ENCODE measurements at places on chromosomes 4 and X.

DNA sequence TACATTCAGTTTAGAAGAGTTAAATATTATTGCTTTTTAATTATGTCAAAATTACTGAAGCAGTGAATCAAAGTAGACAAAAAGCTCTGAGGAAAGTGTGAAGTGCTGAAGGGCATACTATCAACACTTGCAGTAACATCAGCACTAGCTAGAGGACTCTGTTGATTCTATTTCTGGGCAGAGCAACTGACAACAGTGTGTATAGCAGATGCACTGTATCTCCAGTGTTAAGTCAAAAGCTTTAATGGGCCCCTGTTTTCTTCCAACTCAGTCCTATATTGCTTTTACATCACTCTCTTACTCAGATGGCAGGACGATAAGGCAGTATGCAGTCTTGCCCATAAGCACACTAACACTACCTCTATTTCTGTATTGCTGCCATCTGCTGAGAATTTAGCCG is 435.2 kb upstream of the AMOT start:
- no peak for DNase-seq

- no peak for DNase-seq
Observed at GRCh38 chr4:139922406-139923024, 231.5 kb downstream of the MAML3 start.

DNA sequence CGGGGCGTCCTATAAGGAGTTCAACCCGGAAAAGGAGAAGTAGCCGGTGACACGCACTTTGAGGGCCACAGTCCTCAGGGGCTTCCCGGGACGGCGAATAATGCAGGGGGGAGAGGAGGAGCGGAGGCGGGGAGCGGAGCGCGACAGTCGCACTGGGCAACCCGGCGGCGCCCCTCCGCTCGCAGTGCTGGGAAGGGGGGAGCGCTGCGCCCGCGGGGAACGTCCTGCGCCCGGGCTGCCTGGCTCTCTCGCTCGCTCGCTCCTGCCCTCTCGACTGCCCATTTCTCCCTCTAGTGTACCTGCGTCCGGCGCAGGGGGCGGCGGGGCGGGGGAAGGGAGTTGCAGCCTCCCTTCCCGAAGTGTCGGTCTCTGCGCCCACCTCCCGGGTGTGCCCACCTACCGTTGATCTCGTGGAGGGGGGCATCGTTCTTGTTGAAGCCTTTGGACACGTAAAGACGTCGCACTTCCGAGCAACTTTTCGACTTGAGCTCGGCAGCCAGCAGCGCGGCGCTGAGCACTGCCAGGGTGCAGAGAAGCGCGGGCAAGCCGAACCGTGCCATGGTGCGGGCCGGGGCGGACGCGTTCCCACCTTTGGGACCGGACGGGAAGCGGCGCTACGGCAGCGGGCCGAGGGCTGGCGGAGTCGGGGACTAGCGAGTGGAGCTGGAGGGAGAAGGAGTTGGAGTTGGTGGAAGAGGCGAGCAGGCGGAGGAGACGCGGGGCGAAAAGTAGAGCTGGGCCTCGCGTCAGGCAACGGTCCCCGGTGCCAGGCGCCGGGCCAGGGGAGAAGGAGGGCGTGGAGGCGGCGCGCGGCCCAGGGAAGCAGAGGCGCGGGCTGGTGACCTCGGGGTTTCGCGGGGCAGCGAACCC is 648 bp downstream of the GPC4 start:
- peak; percentile 9 for DNase-seq

DNA sequence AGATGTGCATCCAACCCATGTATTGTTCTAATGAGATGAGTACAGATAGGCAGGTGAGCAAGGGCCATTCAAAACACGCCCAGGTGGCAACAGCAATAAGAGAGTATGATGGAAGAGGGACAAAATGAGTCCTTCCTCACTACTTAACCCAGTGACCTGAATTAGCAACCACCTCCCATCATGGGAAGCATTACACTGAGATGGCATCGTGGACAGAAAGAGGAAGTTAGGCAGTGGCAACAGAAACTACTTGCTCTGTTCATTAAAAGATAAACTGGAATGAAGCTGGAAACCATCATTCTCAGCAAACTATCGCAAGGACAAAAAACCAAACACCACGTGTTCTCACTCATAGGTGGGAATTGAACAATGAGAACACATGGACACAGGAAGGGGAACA is 17.2 kb downstream of the RXFP1 start:
- no peak for DNase-seq

DNA sequence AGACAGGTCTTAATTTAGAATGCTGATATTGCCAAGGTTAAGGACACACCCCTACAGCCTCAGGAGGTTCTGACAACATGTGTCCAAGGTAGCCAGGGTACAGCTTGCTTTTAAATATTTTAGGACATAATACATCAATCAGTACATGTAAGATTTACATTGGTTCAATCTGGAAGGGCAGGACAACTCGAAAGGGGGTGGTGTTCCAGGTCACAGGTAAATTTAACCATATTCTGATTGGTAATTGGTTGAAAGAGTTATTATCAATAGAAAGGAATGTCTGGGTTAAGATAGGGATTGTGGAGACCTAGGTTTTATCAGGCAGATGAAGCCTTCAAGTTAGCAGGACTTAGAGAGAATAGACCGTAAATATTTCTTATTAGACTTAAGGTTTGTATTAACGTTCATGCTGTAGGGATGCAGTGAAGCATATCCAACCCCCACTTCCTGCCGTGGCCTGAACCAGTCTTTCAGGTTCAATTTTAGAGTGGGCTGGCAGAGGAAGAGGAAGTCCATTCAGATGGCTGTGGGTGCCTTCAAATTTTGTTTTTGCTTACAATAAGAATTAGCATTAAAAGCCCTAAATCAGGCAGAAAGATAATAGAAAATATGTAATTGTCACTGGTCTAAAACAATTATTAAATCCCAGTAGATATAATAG is 136.5 kb upstream of the GALNTL6 start:
- no peak for DNase-seq

DNA sequence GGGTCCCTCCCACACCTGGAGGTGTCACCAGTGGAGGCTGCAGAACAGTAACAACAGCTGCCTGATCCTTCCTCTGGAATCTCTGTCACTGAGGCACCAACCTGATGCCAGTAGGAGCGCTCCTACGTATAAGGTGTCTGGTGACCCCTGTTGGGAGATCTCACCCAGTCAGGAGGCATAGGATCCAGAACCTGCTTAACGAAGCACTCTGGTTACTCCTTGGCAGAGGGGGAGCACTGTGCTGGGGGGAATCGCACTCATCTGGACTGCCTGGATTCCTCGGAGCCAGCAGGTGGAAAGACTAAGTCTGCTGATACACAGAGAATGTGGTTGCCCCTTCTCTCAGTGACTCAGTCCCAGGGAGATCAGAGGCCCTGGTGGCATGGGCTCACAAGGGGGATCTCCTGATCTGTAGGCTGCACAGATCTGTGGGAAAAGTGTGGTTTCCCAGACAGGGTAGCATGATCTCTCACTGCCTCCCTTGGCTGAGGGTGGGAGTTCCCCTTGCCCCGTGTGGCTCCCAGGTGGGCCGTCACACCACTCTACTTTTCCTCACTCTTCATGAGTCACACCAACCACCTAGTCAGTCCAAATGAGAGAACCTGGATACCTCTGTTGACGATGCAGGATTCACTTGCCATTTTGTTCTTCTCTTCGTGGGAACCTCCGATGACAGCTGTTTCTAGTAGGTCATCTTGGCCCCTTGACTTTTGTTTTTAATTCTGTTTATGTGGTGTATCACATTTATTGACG is 305.9 kb downstream of the IDS start:
- peak; percentile 59 for DNase-seq

DNA sequence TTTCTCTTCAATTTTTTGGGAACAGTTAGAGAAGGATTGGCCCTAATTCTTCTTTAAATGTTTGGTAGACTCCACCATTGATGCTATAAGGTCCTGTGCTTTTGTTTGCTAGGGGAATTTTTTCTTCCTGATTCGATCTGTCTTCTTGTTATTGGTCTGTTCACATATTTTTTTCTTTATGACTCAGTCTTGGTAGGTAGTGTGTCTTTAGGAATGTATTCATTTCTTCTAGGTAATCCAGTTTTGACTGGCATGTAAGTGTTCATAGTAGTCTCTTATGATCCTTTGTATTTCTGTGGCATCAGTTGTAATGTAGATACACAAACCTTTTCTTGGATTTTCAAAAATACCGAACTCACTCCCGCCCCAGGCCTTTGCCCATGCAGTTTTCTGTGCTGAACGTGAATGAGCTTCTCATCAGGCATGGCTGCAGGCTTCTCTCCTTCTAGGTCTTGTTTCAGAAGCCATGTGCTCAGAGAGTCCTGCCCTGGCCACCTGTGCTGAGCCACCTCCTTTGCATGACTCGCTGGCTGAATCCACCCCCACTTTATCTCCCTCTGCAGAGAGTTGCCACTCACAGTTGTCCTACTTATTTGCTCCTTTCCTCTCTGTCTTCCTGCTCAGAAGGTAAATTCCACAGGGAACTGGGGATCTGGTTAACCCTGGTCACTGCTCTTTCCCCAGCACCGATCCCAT is 67.0 kb downstream of the STK32B start:
- DNase-seq, result no peak

Measured in activated CD4-positive, alpha-beta T cell treated with anti-CD3 and anti-CD28 coated beads for 36 hours (primary cell).